ENCODE measurements at places on chromosomes 12 and 14.

DNA sequence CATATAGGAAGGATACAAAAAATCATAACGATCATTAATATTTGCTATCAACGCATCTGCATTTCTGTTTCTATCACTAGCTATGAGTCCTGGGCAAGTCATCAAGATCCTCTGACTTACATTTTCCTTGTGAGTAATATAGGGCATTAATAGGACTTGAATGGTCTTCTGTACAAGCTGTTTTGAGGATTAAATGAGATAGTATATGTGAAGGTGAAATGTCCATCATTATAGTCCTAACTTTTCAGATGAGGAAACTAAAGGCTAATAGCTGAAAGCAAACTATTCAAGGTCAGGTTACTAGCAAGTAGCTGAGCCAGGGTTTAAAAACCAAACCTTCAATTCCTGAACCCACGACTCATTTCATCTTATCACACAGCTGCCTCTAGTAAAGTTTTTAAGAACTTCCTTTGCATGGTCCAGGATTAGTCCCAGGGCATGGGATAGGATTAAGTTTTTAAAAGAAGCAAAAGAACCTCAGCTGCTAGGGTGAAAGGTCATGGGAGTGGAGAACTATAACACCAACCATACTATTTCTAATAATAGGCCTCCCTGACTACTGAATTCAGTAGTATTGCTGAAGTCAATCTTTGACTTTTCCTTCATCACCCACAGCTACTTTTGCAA is 101.4 kb upstream of the ADAMTS20 start:
- no peak for DNase-seq

DNA sequence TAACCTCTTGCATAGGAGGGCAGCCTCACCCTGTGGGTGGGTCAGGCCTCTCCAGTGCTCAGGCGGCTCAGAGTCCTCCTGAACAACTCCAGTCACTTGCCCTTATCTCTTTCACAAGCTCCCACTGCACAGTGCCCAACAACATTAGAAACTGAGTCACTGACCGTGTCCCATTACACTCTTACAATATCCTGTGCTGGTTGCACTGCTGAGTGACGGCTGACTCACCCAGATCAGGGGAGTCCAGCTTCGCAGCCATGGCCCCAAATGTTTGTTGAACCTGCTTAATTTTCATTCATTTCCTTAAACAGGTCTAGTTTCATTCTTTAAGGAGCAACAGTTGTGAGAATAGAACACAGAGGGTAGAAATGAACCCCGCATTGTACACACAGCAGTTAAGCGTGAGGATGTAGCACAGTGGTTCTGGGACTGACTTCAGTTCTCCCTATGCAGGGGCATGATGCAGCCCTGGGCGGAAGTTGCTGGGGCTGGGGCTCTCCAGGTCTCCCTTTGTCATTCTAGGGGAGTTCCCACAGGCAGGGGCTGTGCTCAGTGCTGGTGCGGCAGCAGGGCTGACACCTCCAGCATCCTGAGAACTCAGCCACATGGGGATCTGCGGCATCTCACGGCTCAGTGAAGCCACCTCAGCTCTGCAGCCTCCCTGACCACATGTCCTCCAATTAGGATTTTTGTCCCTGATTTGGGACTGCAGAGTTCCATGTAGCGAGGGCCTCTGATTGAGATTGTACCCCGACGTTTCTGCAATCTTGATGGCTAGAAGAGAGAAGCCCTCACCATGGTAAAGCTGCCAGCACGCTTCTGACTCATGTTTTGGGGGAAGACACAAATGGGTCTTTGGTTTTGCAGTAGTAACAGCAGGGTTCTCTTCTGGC is 16.1 kb downstream of the GPR68 start:
- DNase-seq = no peak

DNA sequence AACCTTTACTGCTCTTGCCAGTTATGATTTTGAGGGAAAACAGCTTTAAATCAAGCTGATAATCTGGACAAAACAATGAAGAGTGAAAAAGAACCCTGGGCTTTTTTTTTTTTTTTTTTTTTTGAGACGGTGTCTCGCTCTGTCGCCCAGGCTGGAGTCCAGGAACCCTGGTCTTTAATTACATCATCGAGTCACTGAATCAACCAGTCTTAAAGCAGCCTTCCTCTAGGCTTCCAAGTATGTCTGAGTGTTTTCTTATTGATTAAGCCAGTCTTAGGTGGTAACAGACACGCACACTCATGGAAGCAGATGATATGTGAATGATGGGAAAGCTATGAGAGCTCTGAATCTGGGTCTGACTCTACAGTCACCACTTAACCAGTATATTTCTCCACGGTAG is 5.9 kb upstream of the VCPKMT start:
- no peak for DNase-seq

- peak; percentile 45 for DNase-seq
These were observed at the start of gene HDAC7 for GRCh38 chr12:47819896-47820630. Gene HDAC7, minus strand, starts transcription at chr12:47819903. Its CDS starts 118 bp downstream, at chr12:47819785.

GRCh38 chr14:51424561-51425251 is 184.7 kb downstream of the TMX1 start:
- DNase-seq = no peak

DNA sequence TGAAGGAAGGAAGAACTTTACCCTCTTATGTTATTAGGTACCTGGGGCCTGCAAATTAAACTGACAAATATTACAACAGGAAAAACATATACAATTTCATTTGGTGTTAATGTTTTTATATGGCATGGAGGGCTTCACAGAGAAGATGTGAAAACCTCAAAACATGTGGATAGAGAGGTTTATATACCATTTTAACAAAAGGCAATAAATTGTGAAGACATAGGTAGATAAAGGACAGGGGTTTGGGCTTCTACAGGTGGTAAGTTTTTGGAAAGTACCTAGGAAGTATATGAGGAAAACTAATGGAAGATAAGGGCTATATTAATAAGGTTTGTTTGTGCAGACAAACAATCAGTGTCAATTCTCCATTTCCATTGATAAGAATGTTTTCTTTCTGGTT is 95.1 kb upstream of the ATF7IP start:
- DNase-seq = no peak

- DNase-seq = no peak
These were observed 48.2 kb upstream of the MANSC4 start for GRCh38 chr12:27828196-27828595.

- no peak for DNase-seq
These were observed 42.7 kb downstream of the CDC42BPB start for GRCh38 chr14:103014466-103015228.

DNA sequence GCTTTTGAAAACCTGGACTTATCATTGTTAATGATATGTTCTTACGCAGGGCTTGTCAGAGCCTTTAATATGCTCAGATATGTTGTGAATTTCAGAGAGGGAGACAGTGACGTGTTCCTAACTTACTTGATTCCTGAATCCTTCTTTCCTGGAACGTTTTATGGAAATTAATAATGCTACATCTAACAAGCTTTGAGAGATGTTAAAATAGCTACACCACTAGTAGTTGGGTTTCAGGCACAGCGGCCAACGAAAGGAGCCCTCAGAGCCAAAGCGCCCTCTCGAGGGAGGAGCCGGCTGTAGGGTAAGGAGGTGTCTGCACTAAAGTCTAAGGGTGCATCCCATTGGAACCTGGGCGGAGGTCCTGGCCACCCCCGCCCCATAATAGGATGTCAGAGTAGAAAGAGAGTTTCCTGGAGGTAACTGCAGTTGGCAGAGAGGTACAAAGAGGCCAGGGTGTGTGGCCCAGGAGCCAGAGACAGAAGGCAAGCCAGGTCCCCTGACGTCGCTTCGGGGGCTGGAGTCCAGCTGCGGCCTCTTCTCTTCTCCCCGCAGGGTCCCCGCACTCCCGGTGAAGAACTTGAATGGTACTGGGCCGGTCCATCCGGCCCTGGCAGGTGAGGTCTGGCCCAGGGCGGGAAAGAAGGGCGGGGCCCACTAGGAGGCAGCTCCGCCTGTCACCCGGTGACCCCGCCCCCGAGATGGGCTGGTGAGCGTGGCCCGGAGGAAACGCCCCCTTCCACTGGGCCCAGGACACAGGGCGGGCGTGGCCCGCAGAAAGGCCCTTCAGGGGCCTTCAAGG is 36.3 kb downstream of the DTX1 start:
- no peak for DNase-seq

DNA sequence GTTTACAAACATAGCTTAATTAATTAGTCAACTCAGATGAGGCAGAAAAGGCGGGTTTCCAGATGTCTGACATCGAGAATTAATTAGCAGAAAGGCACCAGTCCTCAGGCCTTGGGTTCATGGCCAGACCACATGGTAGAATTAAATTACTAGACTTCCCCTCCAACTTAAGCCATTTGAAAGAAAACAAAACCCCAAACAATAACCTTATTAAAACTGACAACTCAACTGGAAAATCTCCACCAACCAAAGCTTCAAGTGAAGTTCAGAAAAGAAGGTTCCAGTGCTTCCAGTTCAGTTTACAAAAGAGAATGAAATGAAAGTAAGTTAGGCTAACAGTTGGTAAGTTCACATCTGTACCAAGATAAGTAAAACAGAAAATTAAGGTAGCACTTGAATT is 349.5 kb downstream of the GRIN2B start:
- DNase-seq = no peak

- DNase-seq = no peak
These were observed 88.7 kb downstream of the TRAFD1 start for GRCh38 chr12:112214064-112214463.

DNA sequence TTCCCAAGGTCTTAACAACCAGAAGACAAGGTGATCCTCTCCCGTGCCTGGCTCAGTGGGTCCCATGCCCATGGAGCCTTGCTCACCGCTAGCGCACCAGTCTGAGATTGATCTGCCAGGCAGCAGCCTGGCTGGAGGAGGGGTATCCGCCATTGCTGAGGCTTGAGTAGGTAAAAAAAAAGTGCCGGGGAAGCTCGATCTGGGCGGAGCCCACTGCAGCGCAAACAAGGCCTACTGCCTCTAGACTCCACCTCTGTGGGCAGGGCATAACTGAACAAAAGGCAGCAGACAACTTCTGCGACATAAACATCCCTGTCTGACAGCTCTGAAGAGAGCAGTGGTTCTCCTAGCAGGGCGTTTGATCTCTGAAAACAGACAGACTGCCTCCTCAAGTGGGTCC is 104.0 kb downstream of the C14orf39 start:
- no peak for DNase-seq

DNA sequence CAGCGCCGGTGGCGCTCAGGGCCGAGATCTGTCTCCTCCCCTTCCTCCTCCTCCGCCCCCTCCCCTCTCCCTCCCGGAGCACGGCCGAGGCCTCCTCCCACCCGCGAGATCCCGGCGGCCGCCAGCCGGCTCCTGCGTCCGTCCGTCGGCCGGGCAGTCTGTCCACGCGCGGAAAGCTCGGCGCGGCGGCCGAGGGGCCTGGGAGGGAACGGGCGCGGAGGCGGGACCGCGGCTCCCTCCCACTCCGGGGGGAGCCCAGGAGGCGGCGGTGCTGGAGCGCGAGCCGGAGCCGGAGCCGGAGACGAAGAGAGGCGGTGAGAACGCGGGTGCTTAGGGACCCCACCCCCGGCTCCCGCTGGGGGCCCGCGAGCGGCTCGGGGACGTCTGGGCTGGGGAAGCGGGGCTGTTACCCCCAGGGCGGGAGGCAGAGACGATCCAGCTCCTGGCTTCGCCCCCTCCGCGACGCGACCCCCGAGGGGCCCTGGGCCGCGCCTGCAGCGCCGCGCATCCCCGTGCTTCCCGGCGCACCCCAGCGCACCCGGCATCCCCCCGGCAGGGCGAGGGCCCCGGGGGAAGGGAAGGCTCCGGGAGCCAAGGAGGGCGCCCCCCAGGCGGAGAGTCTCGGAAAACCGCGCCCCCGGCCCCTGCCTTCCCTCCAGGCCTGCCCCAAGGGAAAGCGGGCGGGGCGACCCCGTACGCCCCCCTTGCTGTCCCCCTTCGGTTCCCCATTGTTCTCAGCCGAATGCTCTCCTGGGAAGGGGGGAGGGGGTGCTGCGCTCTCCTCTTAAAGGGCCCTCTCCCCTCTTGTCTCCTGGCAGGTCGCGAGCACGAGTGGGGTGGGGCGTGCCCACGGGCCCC is at the start of gene DTX1:
TSS of gene DTX1 (plus strand) at position 100 of the 858 bp plus-strand sequence. CDS start 1,463 bp downstream, outside the sequence.
- peak; percentile 35 for DNase-seq

DNA sequence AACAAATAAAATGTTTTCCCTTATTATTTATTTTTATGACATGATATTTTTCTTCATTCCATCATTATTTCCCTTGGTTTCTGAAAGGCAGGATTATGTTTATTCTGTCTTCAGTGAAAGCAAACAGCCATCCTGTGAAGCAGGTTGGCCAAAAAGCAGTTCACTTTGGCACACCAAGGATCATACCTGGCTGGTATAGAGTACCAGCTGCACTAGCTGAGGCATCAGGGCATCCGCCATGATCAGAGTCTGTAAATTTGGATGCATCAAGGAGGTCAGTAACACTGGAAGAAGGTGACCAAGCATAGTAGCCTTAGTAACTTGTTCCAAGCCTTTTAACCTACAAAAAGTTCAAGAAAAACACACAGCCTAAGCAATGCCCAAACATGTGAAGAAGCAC is 123.3 kb downstream of the HECTD4 start:
- no peak for DNase-seq

DNA sequence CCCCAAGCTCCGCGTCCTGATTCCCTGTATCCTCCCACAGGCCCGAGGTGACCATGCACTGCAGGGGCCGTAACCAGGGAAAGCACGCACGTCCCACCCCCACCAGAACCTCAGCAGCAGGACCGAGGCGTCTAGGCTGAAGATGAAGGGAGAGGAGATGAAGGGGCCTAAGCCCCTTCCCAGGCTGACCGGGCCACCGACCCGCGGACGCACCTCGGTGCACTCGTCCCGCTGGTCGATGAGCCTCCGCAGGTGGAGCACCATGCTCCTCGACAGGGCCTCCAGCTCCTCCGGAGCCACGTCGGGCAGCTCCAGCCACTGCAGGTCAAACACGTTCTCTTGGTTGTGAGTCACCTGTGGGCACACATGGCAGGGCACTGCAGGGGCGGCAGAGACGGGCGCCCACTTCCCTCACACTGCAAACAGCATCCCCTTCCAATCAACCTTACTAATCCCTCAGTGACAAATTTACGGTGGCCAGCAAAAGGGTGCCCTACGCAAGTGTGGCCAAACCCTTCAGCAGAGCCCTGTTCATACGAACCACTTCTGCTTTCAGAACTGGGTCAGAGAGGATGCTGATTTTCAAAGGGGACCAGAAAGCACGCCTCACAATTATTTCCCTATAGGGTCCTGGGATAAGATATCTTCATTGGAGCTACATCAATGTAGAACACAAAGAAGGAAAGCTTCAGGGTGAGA is 77.8 kb downstream of the CCDC88C start:
- DNase-seq = no peak

GRCh38 chr12:114063435-114063834 is 97.3 kb upstream of the RBM19 start:
- no peak for DNase-seq

GRCh38 chr14:74834692-74835392 is 41.1 kb downstream of the PROX2 start:
- no peak for DNase-seq

- no peak for DNase-seq
These were observed 96.5 kb downstream of the UNC79 start for GRCh38 chr14:93527203-93527607.

DNA sequence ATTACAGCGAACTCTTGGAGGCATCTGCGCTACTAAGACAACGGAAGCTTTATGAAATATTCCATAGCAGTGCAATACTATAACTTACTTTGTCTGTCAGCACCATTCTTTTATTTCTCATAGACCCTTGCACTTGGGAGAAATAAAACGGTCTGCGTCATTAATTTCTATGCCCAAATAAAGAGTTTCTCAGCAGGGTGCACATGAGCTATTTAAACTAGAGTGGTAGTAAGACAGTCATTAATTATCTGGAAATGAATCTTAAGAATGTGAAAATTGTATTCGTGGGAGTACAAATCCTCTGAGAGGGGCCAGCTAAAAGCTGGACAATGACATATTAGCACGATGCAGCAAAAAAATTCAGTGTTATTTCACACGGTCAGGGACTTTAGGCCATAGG is 903.4 kb upstream of the FOXG1 start:
- DNase-seq = no peak

Data from NCI-H1105 (cell line).